ENCODE measurements at places on chromosomes 1 and 21. TPM values are rescaled to one million over a fixed set of nuclear protein-coding genes. Genes with fewer than 3 reads are reported as not detected.

B3GALT6 gene
- 17.0 TPM for total RNA-seq

GRCh38 chr21:27448960-27449359 lies 482.1 kb upstream of the ADAMTS5 start:
- no peak for DNase-seq

DNA sequence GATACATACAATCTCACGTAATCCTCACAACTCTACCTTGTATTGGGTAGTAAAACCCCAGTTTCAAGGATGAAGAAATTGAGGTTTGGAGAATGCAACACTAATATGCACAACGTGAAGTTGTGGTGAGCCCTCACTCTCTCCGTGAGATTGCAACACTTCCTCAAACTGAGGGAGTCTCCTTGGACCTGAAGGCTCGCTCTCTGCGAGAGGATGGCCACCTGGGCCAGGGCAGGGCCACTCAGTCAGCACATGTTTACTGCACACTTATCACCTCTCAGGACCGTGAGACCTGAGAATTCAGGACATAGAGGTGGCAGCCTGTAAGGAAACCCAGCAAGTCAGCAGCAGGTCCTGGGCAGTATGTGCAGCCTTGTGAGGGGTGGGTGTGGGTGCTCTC lies 8.7 kb downstream of the SH3BP5L start:
- DNase-seq: no peak

DNA sequence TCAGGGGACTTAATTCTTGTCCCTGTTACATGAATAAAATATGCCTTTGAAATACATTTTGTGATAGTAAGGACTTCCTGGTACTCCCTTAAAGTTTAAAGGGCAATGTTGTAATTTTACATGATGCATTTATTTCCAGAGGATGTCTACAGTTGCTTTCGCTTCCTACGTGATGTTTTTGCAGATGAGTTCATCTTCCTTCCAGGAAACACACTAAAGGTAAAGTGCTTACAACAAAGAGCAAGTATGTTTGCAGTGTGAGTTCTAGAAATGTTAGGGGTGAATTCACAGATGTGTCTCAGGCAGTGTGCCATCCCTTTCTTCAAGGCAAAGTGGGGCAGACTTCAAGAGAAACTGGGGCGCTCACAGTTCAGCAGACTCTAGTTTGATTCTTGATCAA lies 31.2 kb downstream of the GNPAT start:
- no peak for DNase-seq

DNA sequence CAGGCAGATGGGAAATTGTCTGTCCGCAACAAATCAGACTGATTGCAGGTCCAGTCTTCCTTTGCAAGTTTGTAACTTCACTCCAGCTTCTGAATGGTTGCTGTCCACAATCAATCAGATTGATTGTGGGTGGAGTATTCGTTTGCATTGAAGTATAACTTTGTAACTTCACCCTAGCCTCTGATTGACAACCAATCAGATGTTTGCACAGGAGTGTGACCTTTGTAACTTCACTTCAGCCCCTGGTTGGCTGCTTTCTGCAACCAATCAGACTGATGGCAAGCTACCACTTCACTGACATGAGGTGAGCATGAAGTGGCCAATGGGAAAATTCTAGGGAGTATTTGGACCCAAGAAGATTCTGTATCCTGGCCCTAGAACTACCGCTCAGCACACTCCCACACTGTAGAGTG lies 25.7 kb downstream of the OR10J1 start:
- DNase-seq: no peak

DNA sequence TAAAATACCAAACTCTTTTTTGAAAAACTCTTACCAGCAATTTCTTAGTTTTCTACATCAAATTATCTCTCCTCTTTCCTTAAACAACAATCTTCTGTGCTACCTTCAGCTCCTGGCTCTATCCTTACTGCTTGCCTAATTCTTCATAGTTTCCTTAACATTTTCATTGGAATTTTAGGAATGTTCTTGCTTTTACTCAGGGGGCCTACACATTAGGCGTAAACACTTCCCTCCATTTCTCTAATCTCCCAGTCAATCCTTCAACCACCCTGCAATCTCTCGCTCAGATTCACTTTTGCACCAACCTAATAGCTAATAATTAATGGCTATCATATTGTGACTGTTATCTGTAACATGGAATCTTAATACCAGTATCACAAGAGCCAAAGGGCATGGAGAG lies 50.1 kb downstream of the ADAMTS5 start:
- DNase-seq: no peak

GRCh38 chr1:79197421-79197820 lies 190.9 kb upstream of the ADGRL4 start:
- no peak for DNase-seq

- DNase-seq: no peak
These were observed 43.8 kb downstream of the RUNX3 start for GRCh38 chr1:24886241-24886640.

DNA sequence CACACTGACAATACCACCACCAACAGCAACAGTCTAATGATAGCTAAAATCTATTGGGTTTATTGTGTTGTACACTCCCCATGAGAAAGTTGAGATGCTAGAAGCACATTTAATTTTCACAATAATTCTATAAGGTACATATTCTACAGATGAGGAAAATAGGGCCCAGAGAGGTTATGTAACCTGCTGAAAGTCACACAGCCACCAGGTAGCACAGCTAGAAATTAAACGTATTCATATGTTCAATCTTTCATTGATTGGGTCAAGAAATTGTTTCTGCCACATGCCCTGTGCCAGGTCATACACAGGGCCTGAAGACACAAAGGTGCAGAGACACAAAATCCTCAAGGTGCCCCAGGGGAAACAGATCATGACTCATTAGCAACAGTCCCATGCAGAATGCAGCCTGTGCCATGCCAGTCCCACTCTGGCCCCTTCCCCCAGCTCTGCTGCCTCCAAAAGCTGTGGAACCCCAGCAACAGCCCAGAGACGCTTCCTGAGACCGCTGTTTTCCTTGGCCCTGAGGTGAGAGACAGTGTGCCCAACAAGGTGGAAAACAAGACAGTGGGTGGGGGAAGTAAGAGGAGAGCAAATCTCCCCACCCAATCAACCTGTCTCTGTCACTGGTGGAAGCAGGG lies 32.1 kb downstream of the GJA4 start:
- DNase-seq: no peak

DNA sequence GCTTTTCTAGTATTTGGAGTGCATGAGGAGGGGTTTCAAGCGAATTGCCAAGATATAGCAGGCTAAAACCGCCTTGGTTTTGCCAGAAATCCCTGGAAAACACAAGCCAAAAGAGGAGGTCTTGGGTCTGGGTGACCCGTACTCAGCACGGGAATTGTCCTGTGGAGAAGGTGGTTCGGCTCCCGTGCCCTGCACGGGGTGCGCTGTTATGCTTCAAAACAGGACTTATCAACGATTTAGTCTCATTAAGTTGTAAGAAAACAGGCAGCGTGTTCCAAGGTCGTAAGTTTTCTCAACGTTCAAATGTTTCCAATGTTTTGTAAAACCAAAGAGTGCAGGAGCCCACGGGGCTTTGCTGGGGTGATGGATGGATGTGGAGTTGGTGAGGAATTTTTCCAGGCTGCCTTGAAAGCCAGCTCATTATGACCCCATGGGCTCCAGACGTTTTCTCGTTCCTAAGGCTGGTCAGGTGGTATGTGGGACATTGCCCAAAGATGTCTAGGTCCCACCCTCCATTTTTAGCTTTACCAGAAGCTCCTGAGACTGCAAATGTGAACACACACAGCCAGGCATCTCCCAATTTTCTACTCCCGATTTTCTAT lies 75.4 kb upstream of the CLDN14 start:
- DNase-seq: peak; percentile 41

ADAM30 gene
- total RNA-seq: not detected

- DNase-seq: no peak
These were observed 67.0 kb upstream of the KLHDC7A start for GRCh38 chr1:18413541-18414305.

- DNase-seq: no peak
These were observed 12.0 kb upstream of the A3GALT2 start for GRCh38 chr1:33332881-33333280.

- peak; percentile 20 for DNase-seq
These were observed 99.1 kb downstream of the BEND5 start for GRCh38 chr1:48677306-48678287.

DNA sequence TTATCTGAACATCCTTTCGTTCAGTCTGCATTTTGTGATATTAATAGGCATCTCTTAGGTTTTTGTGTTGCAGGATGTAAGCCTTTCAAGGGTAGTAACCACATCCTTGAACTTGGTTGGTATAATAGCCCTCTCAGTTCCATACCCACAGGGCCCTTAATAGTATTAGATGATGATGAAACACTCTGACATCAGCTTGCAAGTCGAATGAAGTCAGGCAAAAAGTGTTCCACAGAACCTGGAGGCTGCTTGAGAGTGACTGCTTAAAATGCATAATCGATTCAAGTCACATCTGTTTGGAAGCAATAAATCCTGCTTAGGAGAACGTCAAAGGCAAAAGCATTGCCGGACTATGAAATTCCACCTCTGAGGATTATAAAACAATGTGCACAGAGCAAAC lies 415.6 kb upstream of the KAZN start:
- no peak for DNase-seq

- DNase-seq: no peak
These were observed 25.2 kb downstream of the NKAIN1 start for GRCh38 chr1:31214316-31215064.

- no peak for DNase-seq
These were observed 24.5 kb upstream of the DISC1 start for GRCh38 chr1:231601824-231602672.

- no peak for DNase-seq
These were observed 1.0 kb upstream of the RUNX3 start for GRCh38 chr1:24931146-24931467.

- no peak for DNase-seq
These were observed 5.9 kb downstream of the NBPF1 start for GRCh38 chr1:16607433-16607851.

DNA sequence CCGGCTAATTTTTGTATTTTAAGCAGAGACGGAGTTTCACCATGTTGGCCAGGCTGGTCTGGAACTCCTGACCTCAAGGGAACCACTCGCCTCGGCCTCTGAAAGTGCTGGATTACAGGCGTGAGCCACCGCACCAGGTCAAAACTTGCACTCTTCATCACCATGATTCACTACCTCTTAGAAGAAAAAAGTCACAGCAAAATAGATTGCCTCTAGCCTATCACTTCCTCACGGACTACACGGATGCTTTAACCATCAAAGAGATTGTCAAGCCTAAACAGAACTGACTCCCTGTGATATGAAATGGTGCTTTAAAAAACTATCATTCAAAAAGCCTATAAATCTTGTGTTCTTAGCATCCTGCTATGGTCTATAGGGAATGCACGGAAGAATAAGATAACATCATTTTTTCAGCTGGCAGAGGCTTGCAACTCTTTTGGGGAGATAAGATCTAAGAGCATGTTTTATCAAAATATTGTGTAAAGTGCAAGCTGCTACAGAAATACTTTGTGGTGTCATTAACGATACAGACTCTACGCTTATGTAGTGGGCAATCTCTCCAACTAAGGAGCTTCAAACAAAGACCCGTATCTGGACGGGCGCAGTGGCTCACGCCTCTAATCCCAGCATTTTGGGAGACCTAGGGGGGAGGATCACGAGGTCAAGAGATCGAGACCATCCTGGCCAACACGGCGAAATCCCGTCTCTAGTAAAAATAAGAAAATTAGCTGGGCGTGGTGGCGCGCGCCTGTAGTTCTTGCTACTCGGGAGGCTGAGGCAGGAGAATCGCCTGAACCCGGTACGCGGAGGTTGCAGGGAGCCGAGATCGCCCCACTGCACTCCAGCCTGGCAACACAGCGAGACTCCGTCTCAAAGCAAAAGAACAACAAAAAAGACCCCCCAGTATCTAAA lies 966 bp downstream of the TFB2M start:
- no peak for DNase-seq

C1orf185 gene
- total RNA-seq: not detected

DNA sequence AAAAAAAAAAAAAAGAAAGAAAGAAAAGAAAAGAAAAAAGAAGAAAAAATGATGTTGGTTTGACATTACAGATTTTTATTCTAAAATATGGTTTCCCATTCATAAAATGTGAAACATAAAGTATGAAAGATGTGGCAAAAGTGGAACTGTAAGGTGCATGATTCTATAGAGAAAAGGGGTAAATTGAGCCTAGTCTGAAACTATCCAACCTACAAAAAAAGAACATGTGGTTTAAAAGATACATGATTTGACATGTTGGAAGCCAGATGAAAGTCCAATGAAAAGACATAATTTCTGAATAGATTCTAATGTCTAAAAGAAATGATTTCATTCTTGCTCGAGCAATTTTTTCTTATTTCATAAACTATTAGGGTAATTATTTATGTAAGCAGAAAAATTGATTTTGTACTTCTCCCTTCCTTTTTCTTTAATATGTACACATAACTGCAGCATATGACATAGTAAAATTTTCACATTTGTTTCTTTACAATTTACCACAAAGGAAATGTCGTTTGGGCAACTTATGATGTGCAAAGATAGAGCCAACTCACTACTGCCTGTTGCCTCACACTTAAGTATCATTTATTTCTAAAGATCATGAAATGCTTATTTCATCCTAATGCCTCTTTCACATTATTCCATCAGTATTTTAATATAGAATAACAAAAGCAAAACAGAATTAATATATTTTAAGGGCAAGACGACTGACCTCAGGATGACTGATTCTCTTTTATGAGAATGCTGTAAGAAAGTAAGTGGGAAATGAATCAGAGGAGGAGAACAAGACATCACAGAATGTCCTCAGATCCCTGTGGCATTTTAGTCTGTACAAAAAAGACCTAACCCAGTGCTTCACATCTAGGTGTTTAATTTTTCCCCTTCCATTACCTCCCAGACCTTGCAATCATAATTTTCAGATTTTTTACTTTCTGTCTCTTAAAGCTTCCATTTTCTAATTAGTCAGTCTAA lies 165.8 kb upstream of the HMCN1 start:
- DNase-seq: no peak

DNA sequence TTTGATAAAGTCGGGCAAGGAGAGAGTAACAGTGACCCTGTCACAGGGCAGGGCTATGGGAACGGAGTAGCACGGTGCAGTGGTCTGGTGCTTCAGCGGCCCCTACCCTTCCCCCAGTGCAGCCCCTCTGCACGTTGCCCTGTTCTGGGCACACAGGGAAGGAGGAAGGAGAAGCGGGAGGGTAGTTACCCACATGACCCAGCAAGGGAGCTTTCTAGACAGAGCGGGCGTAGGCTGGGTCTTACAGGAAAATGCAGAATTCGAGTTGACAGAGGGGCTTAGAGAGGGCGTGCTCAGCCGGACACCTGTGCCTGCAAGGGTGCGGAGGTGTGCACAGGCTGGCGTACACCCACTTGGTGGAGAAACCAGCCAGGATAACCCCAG lies 341.2 kb downstream of the NPHP4 start:
- DNase-seq: no peak

OR10J1 gene
- total RNA-seq: not detected

Data from uterus (tissue), 4 donors.